ENCODE measurements at places on chromosomes 6 and 20.

DNA sequence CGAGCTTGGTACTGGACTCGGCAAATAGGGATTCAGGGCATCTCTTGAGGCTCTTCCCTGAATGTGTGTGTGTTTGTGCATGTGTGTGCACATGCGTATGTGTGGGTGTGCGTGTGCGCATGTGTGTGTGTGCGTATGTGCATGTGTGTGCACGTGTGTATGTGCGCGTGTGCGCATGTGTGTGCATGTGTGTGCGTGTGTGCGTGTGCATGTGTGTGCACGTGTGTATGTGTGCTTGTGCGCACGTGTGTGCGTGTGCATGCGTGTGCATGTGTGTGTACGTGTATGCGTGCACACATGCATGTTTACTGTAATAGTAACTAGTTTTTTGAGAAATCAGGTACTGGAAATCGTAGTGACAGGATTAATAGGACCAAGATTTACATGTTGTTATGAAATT, 117.7 kb downstream of the SMOC2 start:
- no peak for DNase-seq

DNA sequence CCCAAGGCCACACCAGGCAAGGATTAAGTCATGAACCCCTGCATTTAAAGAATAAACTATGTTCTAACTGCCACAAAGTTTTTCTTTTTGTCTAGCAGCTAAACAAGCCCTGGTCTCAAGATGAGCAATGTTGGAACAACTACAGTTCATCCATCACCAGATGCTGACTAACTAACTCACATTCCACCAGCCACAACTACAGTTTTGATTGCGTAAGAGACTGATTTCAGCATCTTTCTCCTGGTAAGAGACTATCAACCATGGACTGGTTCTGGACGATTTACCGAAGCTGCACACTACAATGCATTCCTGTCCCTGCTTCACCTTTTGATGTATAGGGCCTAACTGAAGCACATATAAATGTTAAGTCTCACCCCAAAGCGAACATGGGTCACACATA, 43.0 kb downstream of the F13A1 start:
- DNase-seq, result no peak

DNA sequence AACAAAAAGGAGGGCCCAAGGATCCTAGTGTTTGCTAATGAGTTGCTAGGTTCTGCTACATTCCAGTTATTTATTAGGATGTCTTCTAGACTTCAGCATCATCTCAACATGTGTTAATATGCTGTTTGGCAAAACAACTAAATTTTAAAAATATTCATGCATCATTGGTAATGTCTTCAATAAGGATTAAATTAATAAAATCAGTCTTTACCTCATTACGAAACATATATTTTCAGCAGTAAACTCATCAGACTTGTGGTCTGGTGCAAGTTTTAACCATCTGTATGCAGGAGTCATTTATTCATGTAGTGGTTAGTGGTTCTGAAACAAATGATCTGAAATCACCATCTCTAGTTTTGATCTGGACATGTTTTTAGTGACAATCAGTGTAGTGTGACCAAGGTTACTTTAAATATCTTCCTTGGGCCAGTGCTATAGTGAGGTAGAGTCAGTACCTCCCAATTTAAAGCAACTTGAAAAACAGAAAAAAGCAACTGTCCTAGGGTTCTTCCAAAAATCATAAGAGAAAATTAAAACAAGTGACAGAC, 85.0 kb upstream of the KCNK16 start:
- DNase-seq, result no peak

DNA sequence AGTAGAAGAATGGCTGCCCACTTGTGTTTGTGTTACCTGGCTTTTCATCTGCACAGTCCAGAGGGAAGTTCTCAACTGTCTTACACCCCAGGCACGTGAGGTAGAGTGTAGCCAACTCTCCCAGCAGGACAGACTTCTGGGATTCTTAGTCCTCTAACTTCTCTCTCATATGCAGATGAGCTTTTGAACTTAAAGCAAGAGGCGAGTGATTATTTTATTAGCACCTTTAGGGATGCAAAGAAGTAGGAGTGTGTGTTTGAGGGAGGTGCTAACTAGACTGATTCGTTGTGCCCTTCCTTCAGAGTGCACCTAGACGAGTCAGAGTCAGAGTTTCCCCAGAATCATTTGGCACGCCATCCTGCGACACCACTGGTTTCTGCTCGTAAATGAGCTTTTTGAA, 10.8 kb downstream of the CDYL start:
- DNase-seq, result no peak

Data from ACHN (cell line).